ENCODE measurements at places on chromosomes 3 and 15.

GRCh38 chr3:122730240-122730639, 49.6 kb downstream of the PARP14 start:
- DNase-seq, result no peak

- peak; percentile 56 for DNase-seq
These were observed 57.0 kb upstream of the CMTM7 start for GRCh38 chr3:32334675-32335074.

GRCh38 chr3:158260392-158260791, 150.5 kb downstream of the RSRC1 start:
- DNase-seq, result no peak

DNA sequence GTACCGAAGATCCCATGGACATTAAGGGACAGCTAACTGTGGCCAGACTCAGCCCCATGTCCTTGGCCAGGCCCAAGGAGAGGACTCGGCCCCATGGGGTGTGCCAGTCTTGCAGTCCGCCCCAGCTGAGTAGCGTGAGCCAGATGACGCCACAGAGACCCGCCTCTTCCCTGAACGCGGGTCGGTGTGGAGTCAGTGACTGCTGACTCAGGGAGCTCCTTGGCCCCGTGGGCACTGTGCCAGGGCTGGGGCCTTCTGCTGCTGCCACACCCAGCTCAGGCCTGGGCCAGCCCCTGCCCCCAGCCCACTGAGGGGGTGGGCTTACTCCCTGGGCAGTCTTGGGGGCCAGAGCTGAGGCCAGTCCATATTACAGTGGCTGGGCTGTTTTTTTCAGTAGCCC, 52.8 kb downstream of the PLXNA1 start:
- DNase-seq, result no peak

DNA sequence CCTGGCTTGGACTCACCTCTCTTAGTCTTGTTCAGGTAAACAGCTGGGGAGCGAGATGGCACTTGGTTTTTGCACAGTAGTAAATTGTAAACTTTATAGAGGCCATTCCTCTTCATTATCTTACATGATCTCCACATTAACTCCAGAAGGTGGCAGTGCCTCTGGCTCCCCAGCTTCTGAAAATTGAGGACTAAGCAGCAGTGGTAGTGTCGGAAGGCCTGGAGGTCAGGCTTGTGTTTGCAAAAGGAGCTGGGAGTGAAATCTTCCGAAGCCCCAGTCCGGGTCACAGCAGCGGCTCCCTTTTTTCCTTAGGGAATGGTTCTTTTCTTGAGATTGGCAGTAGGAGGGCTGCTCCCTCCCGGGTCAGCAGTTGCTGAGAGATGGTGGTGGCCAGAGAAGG, 85.7 kb downstream of the FNDC3B start:
- no peak for DNase-seq

DNA sequence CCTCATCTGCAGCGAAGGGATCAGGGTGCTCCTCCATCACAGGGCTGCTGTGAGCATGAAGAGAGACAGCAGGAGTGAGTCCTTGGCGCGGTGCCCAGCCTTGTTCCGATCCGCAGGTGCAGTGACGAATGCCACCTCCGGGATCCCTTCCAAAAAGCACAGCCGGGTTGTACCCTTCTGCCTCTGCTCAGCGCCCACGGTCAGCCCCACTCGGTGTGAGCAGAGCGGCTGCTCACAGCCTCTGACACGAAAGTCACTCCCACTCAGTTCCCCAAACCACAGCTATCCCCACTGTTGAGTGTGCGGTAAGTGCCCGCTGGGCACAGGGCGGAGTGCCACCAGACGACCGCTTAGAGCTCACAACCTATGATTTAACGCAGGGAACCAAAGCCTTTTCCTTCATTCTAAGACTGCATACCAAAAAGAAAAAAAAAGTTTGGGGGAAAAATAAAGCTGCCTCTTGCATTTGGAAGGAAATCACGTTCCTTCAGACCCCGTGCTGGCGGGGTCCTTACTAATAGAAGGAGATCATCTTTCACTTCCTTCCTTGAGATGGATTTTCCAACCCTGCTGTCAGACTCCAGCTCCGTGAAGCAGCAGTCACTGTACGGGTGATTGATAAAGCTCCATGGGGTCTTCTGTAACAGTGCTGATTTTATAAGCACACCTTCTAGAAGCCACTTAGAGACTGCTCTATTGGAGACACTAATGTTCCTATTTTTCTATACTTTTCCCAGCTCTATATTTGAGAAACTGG, 34.7 kb upstream of the TUBGCP5 start:
- DNase-seq, result no peak

GRCh38 chr3:15964605-15965442, 167.0 kb upstream of the ANKRD28 start:
- DNase-seq, result no peak

DNA sequence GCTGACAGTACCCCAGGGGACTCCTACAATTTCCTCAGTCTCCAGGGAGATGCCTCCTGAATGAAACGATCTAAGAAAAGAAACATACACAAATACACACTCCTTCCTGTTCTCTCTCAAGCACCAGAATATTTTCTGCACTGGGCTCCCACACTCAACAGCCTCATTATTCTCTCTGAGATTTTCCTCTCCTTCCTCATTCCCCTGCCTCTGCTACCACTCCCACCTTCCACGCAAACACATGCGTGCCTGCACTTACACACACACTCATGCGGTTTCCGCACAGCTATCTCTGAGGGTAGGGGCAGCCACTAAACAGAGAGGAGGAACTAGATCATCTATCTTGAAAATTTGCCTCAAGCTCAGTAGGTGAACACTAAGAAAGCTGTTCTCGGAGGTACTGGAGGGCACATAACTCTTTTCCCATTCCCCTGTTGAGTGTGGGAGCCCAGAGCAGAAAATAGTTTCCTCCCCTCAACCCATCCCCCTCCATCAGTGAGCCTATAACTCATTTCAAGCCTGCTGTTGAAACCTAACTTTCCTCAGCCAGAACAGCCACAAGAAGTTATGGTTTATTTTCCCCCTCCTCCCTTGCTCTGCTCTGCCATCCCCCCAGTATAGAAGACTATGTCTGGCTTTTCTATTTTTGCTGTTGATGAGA, 30.5 kb upstream of the TIPARP start:
- peak; percentile 74 for DNase-seq

DNA sequence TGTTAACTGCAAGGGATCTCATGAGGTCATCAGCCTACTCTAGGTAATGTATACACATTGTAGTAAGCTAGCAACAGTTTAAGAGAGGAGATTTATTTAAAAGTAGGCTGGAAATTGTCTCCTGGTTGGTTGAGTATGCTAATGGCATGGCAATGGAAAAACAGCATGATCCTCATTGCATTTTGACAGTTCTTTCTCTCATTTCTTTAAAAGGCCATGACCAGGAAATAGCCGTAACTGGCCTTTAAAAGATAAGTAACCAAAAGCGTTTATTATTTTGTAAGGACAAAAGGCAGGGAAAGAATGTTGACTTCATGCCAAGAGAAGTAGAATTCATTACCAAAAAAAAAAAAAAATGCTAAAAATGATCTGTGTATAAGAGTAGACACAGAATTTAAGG, 310.3 kb downstream of the FGF12 start:
- no peak for DNase-seq

- DNase-seq, result no peak
These were observed 380.9 kb upstream of the PROK2 start for GRCh38 chr3:72165808-72166207.
